Stimulated activated CD8-positive, alpha-beta memory T cell treated with anti-CD3 and anti-CD28 coated beads, Interleukin-2, amount 100 ng/mL, for 1 hour (primary cell): ENCODE measurements at places on chromosomes 4 and X.

GRCh38 chrX:100964362-100964761 lies 5.1 kb upstream of the ARL13A start:
- DNase-seq, result no peak

DNA sequence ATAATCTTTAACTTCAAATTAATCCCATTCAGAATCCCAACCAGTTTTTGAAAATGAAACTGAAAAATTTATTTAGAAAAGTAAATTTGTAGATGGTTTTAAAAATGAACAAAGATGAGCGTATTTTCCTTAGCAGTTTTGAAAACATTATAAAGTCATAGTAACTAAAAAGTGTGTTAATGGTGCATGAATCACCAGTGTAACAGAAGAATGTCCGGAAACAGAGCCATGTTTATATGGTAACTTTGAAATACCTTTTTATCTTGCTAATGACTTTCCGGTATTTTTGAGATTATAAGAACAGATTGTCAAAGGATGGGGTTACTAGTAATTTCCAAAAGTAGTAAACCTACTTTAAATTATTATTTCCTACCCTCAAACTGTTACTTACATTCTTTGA lies 145.9 kb downstream of the IRS4 start:
- DNase-seq, result no peak

DNA sequence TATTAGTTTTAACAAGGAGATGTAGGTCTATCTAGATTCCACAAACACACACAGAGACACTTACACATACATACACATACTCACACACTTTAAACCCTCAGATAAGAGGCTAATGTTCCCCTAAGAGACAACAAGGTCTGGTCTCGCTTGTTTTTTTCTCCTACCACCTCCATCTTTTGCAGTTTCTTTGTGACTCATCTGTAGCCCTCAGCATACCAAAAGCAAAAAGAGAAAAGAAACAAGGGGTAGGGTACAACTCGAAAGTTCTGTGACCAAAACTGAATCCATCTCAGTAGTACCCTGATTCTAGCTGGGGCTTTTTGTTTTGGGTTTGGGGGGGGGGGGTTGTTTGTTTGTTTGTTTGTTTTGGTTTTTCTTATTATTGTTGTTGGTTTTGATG lies 12.2 kb upstream of the EXOSC9 start:
- no peak for DNase-seq

- no peak for DNase-seq
Measured at GRCh38 chrX:107521877-107522586, 72.6 kb downstream of the FRMPD3 start.

DNA sequence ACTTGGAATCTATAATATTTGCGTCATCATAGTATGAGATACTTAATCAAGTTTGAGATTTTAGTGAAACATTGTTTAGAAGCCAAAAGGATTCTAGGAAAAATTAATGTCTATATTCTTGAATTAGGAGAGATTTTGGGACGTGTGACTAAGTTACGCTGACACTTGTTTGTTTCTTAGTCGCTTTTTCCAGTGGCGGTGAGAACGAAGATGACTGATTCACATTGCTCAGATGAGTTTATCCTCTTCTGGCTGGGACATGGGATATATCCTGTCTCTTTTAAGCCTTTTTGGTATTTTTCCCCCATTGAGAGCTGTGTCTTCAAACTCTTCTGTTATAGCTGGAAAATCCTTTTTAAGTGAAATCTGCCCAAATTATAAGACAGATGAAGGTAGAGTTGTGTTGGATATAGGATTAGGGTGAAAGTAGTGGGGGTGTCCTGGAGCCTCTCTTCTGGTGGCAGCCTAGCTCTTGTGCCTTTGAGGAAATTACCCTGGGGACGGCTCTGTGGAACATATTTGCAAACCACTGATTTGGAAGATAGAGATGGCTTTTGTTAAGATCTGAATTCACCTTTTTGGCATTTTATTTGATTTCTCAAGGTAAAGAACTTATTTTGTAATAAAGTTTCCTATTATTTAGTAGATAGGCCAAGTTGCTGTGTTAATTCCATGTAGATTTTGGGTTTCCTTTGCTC lies 49.7 kb downstream of the HTT start:
- DNase-seq, result no peak

GRCh38 chr4:27154706-27155105 lies 294.1 kb downstream of the STIM2 start:
- no peak for DNase-seq

DNA sequence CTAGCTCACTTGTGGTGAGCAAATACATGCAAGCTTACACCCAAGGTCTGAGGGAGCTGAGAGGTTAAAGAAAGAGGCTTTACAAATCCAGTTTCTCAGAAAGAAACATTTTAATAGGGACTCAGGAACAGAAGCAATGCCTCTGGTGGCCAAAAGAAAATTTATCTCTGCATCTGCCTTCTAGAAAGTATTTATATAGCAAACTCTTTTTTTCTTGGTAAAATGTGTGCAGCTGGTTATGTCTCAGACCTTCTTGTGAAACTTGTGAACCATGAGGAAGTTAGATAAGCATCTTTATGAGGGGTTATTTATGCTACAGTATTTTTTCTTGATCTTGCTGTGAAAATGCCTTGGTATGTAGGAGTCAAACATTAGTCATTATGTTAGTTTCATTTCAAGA lies 48.5 kb upstream of the CYSLTR1 start:
- no peak for DNase-seq

DNA sequence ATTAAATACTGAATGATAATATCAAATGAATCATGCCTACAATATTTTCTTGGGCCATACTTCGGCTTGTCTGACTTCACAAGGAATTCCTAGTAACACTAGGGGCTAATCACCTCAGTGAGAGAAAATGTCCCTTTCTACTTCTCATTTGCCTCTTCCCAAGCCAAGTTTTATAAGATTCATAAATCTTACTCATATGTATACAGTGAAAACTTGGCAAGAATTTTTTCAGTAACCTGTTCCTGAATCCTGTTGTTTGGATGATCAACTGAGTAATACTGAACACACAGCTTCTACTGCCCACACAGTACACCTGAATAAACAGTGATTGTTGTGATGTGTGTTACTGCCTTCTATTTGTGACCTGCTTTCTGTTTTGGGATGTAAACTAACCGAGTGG lies 16.5 kb downstream of the TMPRSS11E start:
- no peak for DNase-seq

GRCh38 chr4:24780936-24781495 lies 14.4 kb upstream of the SOD3 start:
- no peak for DNase-seq

DNA sequence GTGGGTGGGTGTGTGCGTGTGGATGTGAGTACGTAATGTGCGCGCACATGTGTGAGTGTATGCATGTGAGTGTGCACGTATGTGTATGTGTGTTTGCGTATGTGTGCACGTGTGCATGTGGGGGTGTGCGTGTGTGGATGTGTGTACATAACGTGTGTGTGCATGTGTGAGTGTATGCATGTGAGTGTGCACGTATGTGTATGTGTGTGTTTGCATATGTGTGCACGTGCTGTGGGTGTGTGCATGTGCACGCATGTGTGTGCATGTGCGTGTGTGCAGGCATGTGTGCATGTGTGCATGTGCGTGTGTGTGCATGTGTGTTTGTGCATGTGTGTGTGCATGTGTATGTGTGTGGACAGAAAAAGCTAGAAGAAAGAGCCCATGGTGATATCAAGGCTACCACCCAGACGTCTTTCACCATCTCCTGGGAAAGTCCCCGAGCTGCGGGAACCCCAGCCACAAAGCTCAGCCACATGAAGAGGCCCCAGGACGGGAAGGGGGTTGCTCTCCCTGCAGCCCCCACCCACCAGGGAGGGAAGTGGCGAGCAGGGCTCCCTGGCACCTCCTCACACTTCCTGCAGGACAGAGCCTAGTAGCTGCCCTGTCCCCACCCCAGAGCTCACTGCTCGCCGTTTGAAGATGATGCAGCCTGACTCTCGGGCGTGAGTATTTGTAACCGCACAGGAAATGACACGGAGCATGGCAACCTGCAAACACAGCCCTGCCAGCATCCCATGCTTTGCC lies 108.3 kb downstream of the DCTD start:
- no peak for DNase-seq

- DNase-seq, result no peak
Measured at GRCh38 chr4:42624551-42624950, 32.4 kb downstream of the ATP8A1 start.

DNA sequence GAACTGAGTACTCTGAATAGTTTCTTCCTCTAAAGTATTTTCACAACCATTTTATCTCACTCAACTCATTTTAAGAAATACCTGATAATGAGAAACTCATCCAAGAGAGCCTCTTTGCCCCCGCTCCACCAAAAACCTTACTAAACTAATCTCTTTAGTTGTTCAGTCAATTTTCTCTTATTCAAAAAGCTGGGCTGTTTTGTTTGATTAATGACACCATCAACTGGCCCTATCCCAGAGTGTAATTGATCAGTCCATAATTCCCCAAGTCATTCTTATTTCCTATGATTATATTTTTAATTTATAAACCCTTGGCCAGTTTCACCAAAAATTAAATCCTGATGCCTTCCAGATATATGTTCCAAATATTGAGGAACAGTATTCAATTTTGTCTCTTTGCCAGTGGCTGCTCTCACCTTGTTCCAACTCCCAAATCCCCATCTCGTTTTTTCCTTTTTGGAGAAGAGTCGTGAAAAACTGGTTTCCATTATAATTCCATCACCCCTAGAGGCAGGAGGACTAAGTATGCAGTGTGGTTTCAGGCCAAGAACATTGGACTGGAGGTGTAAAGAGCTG lies 10.4 kb downstream of the LIMCH1 start:
- DNase-seq, result no peak

GRCh38 chr4:25089051-25089763 lies 58.5 kb upstream of the LGI2 start:
- DNase-seq, result no peak

- DNase-seq, result no peak
Measured at GRCh38 chrX:45710081-45710801, 509.6 kb upstream of the DIPK2B start.

DNA sequence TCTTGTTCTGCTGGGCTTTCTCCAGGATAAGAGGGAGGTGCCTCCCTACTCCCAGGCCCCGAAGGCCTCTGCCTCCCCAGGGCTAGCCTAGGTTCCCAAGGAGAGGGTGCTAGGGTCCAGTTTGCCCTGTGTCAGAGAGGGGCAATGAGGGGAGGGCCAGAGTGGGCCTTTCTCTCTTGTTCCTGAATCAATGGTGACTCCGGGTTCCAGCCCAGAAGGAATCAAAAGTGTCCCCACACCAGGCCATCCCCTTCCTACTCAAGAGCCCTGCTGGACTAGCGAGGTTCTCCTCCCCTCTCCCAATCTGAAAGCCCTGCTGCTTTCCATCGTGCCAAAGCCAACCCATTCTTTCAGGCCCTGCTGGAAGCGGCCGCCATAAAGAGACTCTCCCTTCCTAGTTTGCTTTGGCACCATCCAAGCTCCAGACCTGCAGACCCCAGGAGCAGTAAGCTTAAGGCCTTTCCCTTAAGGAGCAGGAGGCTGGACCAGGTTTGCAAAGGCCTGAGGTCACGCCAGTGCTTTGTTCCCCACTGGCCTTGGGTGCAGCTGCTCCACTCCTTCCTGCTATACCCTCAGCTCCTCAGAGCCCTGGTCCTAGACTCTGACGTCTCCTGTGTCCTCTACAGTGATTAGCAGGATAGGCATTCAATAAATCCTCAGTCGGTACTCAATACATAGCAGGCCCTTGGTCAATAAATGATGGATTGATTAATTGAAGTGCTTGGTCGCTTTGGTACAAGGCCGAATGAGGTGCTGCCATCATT lies 10.6 kb downstream of the TSC22D3 start:
- no peak for DNase-seq

- no peak for DNase-seq
Measured at GRCh38 chrX:107831071-107831730, 5.5 kb downstream of the MID2 start.

DNA sequence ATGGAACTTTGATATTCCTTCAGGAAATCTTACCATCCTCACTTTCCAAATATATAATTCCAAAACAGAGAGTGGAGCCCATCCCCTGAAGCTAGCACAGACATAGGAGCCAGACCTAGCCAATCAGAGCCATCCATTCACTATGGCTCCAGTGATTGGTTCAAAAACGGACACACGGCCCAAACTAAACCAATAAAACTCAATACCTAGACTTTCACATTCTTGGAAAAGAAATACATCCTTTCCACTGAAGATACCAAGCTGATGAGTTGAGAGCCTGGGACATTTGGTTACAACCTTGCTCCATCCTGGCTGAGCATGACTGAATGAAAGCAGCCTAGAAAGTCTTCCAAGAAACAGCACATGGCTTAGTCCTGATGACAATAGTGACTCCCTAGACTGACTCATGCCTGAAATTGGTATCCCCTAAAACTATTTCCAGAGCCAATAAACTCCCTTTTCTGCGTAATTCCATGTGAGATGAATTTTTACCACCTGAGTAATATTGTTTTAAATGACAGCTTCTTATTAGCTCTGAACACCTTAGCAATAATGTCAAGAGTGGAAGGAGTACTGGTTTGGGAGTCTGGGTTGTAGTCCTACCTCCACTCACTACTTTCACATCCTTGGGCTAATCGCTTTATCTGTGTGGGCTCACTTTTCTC lies 189.6 kb upstream of the LNX1 start:
- DNase-seq, result no peak

GRCh38 chr4:98620087-98620784 lies 38.2 kb downstream of the TSPAN5 start:
- DNase-seq, result no peak

DNA sequence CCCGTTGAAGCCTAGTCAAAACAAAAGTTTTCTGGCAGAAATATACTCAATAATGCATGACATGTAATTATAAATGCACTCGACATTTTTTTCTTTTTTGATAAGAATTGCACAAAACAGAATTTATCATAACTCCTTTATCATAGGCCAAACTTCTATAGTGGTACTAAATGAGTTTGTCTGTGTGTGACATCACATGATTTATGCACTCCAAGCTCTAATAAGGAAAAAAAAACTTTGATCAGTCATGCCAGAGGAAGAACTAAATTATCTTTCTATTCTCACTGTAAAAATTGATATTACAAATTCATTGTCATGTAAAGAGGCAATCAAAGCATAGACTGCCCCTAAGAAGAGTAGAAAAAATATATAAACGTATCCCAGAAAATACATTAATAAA lies 112.4 kb upstream of the NOCT start:
- no peak for DNase-seq

DNA sequence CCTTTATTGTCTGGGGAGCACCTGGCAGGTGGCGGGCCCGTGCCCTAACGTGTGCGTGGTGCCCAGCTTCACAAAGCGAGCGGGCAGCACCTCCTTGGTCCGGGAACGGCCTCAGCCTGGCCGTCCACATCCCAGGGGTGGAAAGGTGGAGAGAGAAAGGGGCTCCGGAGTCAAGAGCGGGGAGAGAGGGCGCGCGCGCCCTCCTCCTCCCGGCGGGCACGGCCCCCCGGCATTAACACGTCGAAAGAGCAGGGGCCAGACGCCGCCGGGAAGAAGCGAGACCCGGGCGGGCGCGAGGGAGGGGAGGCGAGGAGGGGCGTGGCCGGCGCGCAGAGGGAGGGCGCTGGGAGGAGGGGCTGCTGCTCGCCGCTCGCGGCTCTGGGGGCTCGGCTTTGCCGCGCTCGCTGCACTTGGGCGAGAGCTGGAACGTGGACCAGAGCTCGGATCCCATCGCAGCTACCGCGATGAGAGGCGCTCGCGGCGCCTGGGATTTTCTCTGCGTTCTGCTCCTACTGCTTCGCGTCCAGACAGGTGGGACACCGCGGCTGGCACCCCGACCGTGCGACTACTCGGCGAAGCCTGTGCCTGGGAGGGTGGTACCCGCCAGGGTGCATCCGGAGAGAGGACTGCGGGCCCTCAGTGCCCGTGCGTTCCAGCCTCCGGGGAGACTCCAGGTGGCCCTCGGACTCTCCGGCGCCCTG lies at the start of gene KIT:
Gene KIT (plus strand): TSS at position 407 of the 701 bp plus-strand sequence. CDS start 58 bp downstream, at position 465.
- no peak for DNase-seq
